Right renal pelvis (tissue), 4 donors: ENCODE measurements at places on chromosomes 2 and 18. TPM values are rescaled to one million over a fixed set of nuclear protein-coding genes. Genes with fewer than 3 reads are reported as not detected.

Gene HOXD1
- polyA plus RNA-seq, result 11.8 TPM

Gene IL36B
- not detected for polyA plus RNA-seq

DNA sequence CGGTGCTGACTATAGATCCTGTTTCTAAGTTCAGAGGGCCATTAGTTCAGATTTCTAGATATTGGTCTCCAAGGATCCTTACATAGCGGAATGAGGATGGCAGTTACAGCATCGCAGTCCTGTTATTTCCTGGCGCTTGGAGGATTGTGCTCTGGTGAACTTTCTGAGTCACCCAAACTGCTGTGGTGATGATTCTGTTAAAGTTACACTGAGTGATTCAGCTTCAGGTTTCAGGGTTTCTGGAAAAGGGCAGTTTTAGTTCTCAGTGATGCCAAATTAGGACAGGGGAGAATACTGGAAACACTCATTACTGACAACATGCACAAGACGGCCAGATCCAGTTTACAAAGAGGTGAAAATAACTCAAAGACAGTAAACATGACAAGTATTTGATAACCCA, 52.1 kb upstream of the ANKRD62 start:
- DNase-seq, result no peak

Gene SLC30A3
- 7.6 TPM for polyA plus RNA-seq

- DNase-seq, result no peak
Measured at GRCh38 chr2:133508546-133509165, 59.6 kb downstream of the NCKAP5 start.
